H54 (cell line): ENCODE measurements at places on chromosomes 11 and 22.
A peak's percentile ranks its signal among the peaks of the same experiment; 100 is the strongest.

DNA sequence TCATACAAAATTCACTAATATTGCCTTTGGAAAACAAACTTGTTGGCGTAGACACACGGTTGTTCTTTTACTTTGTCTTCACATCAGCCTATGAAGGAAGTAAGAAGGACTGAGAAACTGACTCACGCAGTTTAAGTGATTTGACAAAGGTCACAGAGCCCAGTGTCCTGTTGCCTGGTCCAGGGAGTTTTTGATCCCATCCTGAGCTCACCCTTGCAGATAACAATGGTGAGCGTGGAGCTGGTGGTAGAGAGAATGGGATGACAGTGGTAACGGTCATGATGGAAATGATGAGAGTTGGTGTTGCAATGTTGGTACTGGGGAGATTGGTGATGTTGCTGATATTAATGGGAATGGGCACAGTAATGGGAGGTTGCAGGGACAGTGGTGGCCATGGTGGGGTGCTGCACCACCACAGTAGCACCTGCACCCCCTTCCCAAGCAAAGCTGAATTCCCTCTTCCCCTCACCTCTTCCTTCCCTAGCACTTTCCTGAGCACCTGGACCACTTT, 22.0 kb downstream of the CREB3L1 start:
- DNase-seq = no peak

DNA sequence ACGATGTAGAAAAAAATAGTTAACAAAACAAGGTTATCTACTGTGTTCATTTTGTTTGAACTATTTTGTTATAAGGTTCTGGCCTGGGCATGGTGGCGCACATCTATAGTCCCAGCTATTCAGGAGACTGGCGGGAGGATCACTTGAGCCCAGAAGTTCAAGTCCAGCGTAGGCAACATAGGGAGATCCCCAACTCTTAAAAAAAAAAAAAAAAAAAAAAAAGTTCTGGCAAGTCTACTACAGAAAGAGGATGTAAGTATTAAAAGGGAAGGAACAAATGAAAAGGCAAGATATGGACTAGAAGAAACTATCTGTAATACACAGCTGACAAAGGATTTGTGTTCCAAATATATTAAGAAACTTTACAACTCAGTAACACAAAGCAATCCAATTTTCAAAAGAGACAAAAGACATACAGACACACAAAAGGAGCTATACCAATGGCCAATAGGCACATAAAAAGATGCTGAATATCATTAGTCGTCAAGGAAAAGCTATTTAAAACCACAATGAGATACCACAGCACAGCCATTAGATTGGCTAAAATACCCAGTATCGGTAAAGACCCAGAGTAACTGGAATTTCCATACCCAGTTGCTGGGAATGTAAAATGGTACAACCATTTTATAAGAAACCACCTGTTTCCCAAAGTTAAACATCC, 27.4 kb downstream of the RRAS2 start:
- DNase-seq = no peak

DNA sequence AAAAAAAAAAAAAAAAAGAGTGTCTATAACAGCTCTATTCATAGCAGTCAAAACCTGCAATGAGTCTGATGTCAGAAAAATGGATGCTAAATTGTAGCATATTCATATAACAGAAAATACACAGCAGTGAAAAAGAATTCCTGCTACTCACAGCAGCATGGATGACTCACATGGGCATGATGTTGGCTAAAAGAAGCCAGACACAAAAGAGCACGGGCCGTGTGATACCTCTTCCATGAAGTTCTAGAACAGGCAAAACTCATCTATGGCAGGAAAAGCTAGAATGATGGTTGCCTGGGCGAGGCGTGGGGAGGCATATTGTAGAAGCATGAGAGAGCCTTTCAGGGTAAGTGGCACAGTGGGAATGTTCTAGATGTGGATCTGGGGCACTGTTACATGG, 18.9 kb downstream of the PLAAT3 start:
- DNase-seq = no peak

DNA sequence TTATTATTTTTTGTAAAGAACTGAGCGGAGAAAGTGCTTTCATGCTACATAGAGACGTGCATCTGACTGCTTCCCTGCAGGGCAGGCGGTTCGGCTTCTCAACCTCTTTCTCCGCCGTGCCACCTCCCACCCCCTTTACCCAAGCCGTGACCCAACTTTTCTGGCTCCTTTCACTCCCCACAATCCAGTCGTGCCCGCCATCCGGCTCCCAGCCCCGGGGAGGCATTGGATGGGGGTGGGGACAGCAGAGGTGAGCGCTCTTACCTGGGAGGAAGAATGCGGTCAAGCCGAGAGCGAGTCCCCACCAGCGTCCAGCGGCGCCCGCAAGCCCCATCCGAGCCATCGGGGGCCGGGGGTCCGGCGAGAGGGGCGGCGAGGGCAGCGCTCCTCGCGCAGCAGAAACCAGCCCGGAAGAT, 781 bp downstream of the NECTIN1 start:
- peak; percentile 44 for DNase-seq

DNA sequence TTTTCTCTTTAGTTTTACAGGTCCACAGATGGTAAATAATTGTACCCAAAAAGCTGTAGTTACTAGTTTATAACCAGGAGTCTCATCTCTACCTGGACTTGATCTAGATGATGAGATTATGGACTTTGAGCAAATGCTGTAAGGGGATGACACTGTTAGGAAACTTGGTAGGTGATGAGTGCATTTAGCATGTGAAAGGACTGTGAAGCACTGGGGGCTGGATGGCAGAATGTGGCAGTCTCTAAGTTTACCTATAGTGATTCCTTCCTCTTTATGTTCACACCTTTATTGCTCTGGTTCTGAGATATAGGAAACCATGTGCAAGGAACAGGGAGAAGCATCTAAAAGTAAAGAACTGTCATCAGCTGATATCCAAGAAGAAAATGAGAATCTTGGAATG, 230.7 kb upstream of the CHORDC1 start:
- no peak for DNase-seq

- peak; percentile 86 for DNase-seq
Observed at GRCh38 chr11:2196970-2197770, 25.6 kb upstream of the TH start.
